ENCODE measurements at places on chromosomes 2 and 18.

- DNase-seq = no peak
These were observed 7.5 kb downstream of the LCLAT1 start for GRCh38 chr2:30454571-30454970.

- DNase-seq = no peak
These were observed 1.9 kb upstream of the NT5DC4 start for GRCh38 chr2:112718863-112719370.

- DNase-seq = peak; percentile 48
These were observed 316.4 kb downstream of the DSEL start for GRCh38 chr18:67199993-67200617.

GRCh38 chr18:22300665-22301636, 116.8 kb downstream of the CTAGE1 start:
- DNase-seq = peak; percentile 65

DNA sequence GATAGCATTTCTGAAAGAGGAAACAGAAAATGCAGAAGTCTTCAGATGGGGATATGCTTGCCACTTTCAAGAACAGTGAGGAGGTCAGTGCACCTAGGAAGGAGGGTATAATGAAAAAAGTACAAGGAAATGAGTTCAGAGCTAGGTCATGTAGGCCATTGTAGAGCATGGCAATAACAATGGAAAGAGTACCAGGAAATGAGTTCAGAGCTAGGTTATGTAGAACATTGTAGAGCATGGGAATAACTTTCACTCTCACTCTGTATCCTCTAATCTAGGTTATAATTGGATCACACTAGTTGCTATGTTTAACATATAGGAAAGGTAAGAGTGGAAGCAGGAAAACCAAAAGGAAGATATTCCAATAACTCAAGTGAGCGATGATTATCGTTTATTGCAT, 12.3 kb downstream of the SCG2 start:
- no peak for DNase-seq

DNA sequence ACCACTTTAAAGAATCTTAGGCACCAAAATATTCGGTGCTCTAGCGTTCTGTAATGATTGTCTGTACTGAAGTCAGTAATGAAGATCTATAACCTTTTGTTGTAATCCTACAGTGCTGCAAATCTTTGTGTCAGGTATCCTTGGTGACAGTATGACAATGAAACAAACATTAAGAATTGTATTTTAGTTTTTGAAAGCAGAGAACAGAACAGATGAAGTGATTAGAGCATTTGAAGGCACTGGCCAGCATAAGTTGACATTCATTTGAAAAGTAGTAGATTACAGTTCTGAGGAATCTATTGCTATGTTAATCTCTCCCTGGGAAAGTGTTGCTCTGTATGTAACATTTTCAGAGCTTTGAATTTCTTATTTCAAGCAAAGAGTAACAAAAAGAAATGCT, 451.2 kb downstream of the NUP35 start:
- no peak for DNase-seq

- peak; percentile 64 for DNase-seq
These were observed 73.8 kb downstream of the TGFA start for GRCh38 chr2:70479816-70480215.

- no peak for DNase-seq
These were observed 166.0 kb downstream of the EHBP1 start for GRCh38 chr2:62871506-62871905.

DNA sequence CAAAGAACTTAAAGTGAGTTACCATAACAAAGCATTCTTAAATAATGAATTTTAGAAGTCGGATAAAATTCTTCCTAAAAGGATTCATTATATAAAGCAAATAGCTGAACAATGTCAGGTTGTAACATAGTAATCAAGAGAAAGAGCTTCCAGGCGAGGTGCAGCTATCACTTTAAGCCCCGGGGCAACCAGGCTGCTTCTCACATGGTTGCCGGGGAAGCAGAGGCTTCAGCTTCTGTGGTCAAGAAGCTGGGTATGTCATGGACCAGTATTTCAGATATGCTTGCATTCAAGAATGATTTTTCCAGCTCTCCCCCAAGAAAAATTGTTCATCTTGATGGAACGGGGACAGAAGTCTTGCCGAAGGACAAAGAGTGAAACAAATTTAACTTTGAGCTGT, 23.6 kb upstream of the KYNU start:
- no peak for DNase-seq

DNA sequence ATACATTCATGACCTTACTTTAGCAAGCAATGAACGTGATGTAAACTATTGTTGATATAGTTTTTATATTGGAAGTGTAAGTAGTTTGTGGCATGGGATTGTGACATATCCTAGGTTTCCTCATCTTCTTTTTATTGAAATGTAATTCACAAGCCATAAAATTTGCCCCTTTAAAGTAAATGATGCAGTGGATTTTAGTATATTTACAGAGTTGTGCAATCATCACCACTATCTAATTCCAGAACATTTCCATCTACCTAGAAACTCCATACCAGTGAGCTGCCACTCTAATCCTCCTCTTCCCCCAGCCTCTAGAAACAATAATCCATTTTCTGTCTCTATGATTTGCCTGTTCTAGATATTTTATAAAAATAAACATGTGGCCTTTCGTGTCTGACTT, 10.7 kb upstream of the CASP10 start:
- DNase-seq = peak; percentile 32

- no peak for DNase-seq
These were observed 62.2 kb downstream of the RPL37A start for GRCh38 chr2:216560838-216561270.

- no peak for DNase-seq
These were observed 27.5 kb downstream of the TSHZ1 start for GRCh38 chr18:75238100-75238499.

DNA sequence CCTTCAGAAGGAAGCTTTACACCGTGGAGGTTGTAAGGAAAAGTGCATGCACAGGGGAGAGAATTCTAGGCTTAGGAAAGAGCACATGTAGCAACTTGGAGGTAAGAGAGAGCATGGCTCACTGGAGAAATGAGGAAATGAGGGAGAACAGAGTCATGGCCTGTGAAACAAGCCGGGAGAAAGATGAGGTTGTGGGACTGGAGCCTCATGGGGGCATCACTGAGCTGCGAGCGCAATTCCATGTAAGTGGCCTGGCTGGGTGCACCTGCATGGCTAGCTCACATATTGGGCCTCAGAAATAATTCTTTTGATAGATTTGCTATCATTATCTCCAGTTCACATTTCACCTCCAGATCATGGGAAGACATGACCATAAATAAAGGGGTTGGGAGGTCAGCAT, 785.5 kb upstream of the RAB6C start:
- no peak for DNase-seq

- DNase-seq = no peak
These were observed 78.7 kb downstream of the MYOM1 start for GRCh38 chr18:3140986-3141639.

GRCh38 chr2:75560022-75560767, 544 bp downstream of the EVA1A start:
- no peak for DNase-seq

DNA sequence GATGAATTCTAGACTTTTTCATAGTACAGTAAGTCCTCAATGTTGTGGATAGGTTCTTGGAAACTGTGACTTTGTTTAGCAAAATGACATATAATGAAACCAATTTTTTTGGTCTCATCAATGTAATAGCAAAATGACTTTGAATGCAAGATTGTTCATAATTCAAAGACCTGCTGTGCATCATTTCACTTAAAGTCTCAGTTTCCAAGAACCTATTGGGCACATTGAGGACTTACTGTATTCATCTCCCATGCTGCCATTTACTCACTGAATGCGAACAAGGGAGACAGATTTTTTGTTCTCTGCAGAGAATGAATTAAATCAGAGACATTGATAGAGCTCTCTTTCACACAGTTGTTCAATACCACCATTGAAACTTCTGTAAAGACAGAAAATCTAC, 153.6 kb downstream of the TRABD2A start:
- no peak for DNase-seq

DNA sequence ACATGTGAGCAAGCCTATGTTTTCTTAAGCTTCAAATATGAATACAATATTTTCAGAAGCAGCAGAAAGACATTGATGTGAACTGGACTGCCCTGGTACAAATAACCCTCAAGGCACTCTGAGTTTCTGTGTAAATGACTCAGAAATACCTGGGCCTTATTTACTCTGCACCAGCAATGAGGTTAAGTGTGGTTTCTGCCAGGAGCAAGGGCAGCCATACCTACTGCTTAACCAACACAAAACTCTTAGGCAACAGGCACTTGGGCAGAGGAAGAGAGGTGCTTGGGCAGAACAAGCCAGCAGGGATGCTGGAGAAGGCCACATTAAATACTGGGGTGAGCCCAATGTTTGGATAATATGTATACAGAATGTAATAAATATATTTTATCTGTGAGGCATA, 29.4 kb upstream of the ARL5A start:
- no peak for DNase-seq

Data from suppressor macrophage treated with lipopolysaccharide for 1 hour (primary cell).